ENCODE measurements at places on chromosomes 2 and 18.
A peak's percentile ranks its signal among the peaks of the same experiment; 100 is the strongest.

DNA sequence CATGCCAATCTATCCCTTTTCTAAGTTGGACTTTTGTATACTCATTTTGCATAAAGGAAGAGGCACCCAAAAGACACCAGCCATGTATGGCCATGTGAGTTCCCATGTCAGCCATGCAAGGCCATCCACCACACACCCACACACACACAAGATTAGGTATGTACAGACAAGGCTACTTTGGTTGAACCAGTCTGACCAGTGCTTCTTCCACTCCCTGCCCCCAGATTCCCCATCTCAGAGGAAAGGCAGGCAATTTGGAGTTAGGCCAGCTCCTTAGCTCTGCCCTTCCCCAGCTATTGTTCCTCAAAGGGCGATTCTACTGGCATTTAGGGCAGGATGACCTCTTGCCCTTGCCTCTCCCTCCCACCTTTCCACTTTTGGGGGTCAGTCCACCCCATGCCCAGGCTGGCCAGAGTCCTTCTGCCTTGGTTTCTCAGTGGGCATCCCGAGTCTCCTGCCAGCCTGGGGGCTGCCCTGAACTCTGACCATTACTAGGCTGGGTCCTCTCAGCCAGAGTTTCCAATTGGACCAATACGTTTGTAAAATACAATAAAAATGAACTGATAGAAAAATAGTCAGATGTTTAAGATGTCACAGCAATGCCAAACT, 101.1 kb downstream of the ZBTB7C start:
- no peak for DNase-seq

- no peak for DNase-seq
Measured at GRCh38 chr18:13232971-13233786, 14.6 kb downstream of the LDLRAD4 start.

- no peak for DNase-seq
Measured at GRCh38 chr2:222576171-222577081, 79.5 kb downstream of the FARSB start.

DNA sequence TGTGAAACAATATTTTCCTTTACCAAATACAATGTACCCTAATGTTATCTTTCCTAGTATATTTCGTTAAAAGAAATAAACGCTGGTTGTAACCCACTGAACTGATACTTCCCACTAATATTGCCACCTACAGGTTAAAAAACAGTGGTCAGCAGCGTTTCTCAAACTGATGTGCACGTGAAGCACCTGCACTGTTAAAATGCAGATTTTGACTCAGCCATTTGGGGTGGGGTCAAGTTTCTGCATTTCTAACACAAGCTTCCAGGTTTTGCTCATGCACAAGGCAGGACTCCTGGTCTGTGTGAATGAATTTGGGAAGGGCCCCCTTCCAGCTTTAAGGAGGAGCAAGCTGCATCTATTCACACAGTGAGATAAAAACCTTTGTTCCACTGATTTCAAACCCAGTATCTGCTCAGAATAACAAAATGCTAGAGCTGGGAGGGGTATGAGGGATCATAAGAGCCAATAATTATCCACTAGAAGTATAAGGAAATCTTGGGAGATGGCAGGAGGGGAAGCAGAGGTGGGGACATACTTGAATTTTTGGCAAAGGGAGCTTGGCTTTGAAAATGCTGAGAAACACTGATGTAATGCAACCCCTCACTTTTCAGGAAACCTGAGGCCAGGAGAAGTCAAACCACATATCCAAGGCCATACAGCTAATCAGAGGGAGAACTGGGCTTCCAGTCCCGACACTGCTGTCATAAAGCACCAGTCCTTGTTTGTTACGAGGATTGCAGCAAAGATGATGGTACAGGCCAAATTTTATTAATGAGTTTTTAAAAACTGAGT, 116.2 kb downstream of the RBMS1 start:
- no peak for DNase-seq

- DNase-seq, result no peak
Measured at GRCh38 chr18:44958455-44958854, 277.8 kb downstream of the SETBP1 start.

- DNase-seq, result peak; percentile 91
Measured at GRCh38 chr18:49561289-49562193, at the start of gene LIPG. LIPG (plus strand) TSS chr18:49562057; CDS start chr18:49562309, 252 bp downstream.

DNA sequence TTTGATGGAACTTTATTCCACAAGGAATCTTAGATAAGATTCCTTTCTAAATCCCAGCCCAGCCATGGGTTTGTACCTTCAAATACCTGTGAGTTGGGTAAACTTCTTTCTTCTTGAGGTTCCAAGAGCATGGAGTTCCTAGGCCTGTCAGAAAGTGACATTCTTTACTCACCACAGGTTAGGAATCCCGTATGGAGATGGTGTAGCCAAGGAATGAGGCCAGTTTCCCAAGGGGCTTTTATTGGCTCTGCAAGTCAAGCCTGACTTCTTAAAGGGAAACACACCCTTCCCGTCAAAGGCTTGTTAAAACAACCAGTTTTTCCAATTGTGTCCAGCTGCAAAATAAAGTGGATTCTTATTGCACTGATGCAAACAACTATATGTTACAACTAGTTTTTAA, 45.8 kb downstream of the STK17B start:
- DNase-seq, result no peak

- peak; percentile 9 for DNase-seq
Measured at GRCh38 chr2:227125506-227125905, 38.5 kb downstream of the COL4A4 start.

DNA sequence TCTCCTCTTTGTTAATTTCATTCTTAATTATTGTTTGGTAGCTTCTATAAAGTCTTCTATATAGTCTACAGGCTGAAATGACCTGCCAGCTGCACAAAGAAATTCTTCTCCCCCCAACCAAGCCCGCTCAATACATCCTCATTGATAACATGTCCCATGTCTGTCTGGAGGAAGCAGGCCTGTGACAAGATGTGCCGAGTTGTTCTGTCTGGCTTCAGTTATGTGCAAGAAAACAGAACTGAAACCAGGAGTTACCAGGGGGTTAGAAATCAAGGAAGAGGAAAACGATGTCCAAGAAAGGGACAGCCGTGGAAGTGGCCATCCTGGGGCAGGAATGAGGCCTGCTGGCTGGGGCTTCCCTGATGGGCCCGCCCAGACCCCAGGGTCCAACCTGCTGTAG, 57.6 kb downstream of the MTCL1 start:
- no peak for DNase-seq

DNA sequence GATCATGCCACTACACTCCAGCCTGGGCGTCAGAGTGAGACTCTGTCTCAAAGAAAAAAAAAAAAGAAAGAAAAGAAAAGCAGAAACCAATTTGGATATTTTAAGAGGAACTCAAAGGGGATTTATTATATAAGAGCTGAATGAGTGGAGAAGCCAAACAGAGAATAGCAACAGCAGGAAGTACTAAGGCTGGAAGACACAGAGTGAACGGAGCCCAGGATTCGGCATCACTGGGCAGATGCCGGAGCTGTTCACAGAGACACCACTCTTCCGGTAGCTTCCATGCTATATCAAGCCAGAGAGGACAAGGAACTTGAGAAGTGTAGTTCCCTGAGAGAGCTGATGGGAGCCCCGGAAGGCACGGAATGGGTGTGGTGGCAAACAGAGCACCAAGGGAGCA, 47.0 kb upstream of the CABLES1 start:
- no peak for DNase-seq

DNA sequence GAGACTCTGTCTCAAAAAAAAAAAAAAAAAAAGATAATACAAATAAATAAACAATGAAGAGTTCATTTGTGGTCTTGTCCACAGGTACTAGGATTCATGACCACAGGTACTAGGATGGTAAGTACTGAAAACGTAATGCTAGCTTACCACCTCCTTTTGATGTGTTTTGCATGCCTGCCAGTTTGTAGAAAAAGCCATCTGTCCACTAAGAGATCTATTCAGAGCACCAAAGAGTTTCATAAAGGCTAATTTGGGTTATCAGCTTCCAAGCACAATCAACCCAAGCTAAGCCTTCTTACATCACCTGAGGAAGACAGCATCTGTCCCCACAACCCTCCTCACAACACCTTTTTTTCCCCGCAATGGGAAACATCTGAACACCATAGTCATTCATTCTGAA, 477.2 kb downstream of the ZEB2 start:
- peak; percentile 68 for DNase-seq

DNA sequence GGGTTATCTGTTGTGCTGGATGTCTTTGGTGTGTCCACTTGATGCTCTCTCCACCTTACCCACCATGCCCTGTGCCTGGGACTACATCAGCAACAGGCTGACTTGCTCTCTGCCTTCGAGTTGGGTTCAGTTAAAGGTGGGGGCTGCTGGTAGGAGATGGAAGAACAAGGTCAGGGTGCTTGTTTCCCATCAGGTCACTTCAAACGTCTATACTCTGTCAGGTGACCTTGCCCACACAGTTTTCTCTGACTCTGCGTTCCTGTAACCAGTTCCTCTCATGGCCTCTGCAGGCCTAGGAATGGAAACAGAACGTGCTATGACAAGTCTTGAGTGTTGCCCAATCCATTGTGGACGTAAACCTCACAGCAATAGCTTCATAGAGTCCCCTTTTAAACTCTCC, 38.4 kb upstream of the PAPOLG start:
- DNase-seq, result no peak

GRCh38 chr18:33844232-33844631, 266.2 kb downstream of the ASXL3 start:
- no peak for DNase-seq

GRCh38 chr2:3959372-3959771, 256.0 kb downstream of the DCDC2C start:
- DNase-seq, result no peak

- DNase-seq, result no peak
Measured at GRCh38 chr18:69484699-69485396, 84.2 kb downstream of the DOK6 start.

DNA sequence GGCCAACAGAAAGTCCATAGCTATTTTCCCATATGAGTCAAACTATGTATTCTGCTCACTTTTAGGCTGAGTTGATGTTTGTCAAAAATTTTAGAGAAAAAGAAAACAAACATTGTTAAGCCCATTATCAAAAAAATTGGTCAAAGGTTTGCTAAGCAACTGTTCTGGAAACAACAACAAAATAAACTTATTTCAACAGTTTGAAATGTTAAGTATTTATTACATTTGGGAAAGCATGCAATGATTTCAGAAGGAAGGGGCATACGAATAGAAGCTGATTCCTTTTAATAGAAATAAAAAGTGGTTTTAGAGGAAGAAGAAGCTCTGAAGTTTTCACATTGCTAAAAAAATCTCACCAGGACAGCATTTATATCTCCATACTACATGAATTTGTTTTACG, 1837.5 kb upstream of the CELF4 start:
- no peak for DNase-seq

DNA sequence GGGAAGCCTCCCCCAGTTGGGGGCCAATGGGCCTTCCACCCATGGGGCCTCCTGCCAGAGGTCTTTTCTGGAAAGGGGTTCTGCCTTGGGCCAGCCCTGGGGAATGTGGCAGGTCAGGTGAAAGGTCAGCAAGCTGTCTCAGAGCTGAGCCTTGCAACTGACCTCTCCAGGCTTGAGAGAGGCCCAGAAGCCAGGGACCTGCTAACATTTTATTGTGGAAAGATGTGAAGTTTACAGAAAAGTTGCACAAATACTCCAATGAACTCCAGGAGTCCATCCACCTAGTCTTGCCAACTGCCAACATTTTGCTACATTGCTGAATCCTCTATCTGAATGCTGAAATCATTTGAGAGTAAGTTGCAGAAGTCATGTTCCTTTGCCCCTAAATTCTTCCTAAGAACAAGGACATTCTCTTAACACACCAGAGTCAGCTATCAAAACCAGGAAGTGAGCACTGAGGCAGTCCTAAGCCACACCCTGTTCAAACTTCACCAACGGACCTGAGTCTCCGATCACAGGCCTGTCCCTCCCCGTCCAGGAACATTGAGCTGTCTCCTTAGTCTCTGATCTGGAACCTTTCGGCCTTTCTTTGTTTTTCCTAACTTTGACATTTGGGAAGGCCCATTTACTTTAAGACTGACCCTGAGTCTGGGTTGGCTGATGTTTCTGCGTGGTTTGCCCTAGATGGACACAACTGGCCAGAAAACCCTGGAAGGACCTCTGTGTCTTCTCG, 4.0 kb downstream of the SNORC start:
- no peak for DNase-seq

- DNase-seq, result no peak
Measured at GRCh38 chr18:3111523-3112240, 98.7 kb upstream of the LPIN2 start.

- no peak for DNase-seq
Measured at GRCh38 chr2:50724837-50725236, 307.1 kb downstream of the NRXN1 start.

DNA sequence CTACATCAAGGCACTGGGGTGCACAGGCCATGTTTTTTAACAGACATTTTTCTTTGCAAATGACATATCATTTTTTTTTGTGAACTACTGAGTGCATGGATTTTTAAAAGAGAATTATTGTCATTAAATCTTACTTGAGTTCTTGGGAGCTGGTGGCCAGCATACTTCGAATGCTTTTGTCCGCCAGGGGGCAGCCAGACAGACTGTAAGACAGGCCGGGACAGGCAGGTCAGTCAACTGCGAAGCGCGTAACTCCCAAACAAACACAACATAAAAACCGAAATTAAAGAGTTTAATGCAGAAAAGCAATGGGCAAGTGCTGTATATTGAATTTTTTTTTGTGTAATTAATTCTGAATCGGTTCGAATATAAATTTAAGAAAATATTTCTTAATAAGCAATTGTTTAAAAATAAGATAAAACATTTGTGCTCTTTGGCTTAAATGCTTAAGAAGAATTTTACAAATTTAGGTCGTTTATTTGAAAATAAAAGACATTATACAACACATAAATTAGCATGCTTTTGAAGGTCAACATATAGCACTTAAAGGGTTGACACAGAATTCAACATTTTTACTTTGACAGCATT, 142.2 kb upstream of the PXDN start:
- DNase-seq, result peak; percentile 60

- DNase-seq, result no peak
Measured at GRCh38 chr2:71006955-71007799, 12.5 kb upstream of the TEX261 start.

- no peak for DNase-seq
Measured at GRCh38 chr2:68387408-68388350, 22.6 kb downstream of the PLEK start.
